K562 (cell line): ENCODE measurements at places on chromosomes 16 and 17.
A peak's percentile ranks its signal among the peaks of the same experiment; 100 is the strongest.

DNA sequence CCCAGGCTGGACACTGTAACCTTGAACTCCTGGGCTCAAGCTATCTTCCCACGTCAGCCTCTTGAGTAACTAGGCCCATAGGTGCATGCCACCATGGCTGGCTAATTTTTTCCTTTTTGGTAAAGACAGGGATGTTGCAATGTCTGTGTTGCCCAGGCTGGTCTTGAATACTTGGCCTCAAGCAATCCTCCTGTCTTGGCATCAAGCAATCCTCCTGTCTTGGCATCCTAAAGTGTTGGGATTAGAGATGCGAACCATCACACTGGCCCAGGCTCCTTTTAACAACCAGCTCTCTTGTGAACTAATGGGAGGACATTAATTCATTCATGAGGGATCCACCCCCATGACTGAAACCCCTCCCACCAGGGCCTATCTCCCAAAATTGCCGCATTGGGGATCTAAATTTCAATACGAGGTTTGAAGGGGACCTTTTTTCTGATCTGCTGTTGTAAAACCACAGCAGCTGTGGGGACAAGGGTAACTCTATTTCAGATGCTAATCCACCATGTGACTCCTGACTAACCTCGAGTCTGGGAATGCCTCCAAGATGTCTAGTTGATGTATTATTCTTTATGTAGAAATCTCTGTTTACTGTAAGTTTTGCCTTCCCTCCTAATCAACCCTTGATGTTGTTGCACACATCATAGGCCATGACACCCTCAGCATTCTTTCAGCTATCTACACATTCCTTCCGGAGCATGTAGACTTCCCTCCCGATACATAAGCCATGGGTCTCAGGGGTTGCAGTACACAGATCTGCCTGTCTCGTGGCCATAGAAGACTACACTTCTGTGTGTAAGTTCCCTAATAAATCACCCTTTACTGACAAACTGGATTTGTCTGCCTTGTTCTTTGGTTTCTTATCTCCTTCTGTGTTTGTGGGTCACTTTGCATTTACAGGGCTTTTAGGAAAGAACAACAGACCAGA lies 37.6 kb downstream of the RNF112 start:
- DNase-seq, result no peak

DNA sequence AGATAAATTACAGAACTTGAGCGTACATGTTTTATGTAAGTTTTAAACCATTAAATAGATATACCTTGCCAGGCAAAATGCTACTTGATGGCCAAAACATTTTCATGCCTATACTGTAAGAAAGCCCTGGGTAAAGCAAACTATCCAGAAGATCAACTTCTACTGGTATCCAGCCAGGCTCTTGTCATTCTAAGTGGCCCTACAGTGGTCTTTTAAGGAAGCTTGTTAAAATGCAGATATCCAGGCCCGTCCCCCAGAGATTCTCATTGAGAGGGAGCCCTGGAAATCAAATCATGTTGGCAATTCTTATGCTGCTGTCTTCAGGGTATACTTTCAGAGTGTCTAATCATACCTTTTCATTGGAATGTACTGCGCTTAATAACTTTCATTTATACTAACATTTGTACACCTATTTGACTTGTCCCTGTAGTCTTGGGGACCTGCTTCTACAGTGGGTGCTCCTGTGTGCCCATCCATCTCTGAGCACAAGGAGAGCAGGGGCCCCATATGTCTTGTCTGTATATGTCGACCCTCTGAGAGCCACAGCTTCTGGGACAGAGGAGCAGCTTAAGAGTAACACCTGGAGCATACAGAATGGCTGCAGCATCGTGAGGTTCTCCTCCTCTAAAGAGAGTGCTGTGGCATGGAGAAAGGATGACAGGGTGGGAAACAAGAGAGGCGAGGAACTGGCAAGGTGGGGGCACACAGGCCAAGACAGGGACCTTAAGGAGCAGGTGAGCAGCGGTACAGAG lies 43.6 kb upstream of the ANKFY1 start:
- no peak for DNase-seq

- DNase-seq, result no peak
Observed at GRCh38 chr17:20189302-20189701, 180.1 kb downstream of the SPECC1 start.

GRCh38 chr16:17070882-17071592 lies 399.7 kb downstream of the XYLT1 start:
- DNase-seq, result peak; percentile 27

DNA sequence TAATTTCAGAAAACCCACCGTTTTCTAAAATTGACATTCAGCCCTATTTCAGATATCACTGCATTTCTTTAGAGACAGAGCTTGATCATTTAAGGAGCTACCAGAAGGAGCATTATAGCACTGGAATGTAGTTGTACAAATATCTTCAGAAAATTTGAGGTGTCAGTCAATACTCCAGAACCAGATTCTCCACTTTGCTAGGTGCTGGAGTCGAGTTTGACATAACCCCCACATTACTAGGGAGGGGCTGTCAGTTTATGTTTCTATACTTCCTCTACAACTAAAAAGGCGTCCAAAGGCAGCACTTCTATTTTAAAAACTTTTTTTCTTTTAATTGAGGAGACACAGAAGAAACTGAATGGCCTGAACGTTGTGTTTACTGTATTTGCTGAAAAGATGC lies 892 bp upstream of the KIAA0513 start:
- DNase-seq, result no peak

DNA sequence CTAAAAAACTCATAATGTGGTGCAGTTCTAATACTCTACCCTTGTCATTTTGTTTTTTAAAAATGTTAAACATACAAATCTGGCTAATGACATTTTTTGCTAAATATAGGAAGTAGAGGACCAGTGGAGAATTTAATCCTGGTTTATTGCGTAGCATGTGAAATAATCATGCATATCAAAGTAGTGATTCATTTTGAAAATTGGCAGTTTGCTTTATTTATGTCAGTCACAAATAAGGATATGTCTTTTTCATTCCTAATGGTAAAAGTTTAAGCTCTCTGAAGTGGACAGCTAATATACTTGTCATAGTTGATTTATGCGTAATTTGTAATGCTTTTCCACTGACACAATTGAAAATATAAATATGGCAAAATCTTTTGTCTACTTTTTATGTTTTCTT lies 224.2 kb downstream of the BCAS3 start:
- DNase-seq, result no peak

DNA sequence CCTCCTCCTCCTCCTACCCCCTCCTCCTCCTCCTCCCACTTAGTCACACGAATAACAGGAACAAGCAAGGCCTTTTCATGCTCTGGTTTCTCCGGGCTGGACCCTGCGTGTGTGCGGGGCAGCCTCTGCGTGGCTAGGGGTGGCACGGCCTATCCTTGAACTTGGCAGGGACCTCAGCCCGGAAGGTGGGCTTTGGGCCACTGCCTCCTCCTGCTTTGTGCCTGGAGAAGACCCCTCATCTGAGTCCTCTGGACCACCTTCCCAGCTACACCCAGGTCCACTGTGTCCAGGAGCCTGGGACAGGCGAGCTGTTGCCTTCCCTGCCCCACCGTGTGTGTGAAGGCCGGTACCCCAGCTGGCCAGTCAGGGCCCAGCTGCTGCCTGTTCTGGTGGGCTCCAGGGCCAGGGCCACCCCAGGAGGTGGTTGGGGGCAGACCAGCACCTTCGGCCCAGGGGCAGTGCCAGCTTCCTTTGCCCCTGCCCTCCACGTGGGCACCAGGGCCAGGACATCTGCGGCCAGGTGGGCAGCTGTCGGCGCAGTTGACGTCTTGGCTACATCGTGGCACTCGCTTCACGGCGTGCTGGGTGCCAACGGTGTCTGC lies 35.4 kb downstream of the GINS2 start:
- no peak for DNase-seq

DNA sequence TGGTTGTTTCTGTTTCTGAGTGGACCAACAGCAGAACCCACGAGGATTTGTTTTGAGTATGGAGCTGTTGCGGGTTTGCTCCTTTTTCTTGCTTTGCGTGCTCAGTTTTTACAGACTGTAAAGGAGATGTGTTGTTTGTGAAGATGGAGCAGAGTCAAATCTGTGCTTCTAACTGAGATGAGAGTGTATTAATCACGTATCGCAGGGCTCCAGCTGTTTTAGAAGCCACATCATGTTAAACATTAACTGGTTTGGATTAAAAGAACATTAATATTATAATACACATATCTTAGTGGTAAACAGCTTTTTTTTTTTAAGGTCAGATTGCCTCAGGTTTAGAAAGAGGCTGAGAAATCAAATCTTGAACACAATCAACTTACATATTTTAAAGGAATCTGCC lies 69.4 kb downstream of the YPEL2 start:
- DNase-seq, result no peak

GRCh38 chr16:3878610-3879009 lies 1.9 kb downstream of the CREBBP start:
- DNase-seq, result no peak

- peak; percentile 50 for DNase-seq
Observed at GRCh38 chr17:60089096-60089806, 10.5 kb upstream of the HEATR6 start.

GRCh38 chr16:782766-783403 lies 5.3 kb downstream of the RPUSD1 start:
- no peak for DNase-seq

DNA sequence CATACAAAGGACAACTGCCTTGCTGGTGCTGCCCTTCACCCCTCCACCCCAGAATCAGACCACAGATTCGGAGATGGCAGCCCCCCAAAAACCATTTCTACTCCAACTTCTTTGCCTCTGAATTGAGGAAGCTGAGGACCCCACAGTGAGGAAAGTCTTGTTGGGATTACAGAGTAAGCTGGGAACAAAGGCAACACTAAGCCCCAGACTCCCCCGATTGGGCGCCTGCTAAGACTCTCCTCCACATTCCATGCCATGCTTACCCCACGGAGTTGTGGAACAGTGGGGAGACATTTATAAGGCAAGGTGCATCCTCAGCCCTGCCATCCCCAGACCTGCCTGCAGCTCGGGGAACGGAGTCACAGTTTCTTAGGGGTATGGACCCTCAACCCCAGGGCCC lies 1.9 kb downstream of the GIT1 start:
- DNase-seq, result no peak

- no peak for DNase-seq
Observed at GRCh38 chr17:77801545-77802332, 156.8 kb upstream of the TNRC6C start.

GRCh38 chr17:7014995-7015958 lies 2.9 kb downstream of the RNASEK start:
- DNase-seq, result peak; percentile 27

DNA sequence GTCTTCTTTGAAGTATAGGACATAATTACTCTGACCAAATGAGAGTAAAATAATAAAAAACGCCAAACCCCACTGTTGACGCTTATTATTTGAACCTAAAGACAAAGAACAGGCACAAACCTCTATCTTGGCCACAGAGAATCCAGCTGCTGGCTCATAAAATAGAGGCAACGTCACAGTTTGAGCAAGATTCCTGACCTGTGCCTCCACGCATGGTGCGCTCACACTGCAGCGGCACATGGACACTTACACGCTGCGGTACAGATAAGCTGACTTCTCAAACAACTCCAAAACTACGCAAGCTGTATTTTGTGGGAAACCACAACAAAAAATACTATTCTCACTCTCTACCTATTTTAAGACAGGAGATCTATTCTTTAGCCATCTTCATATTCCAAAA lies 38.8 kb upstream of the TRAP1 start:
- no peak for DNase-seq
